ENCODE measurements at places on chromosomes 13 and 19. TPM values are rescaled to one million over a fixed set of nuclear protein-coding genes. Genes with fewer than 3 reads are reported as not detected.
A peak's percentile ranks its signal among the peaks of the same experiment; 100 is the strongest.

The ZMYM5 gene
- total RNA-seq = 11.0 TPM

- no peaks in the 10 kb centered on the region for H3K4me1 ChIP-seq
- no peak overlapping the region for H3K27ac ChIP-seq
- no peaks in the 10 kb centered on the region for H3K27me3 ChIP-seq
- no peak overlapping the region for H3K4me3 ChIP-seq
- H3K36me3 ChIP-seq = peaks cover 53% of the 10 kb centered on the region
- no peak for DNase-seq
These were observed 55.8 kb downstream of the ZNF254 start for GRCh38 chr19:24142771-24143170.

GRCh38 chr19:50803633-50804419 is 13.6 kb downstream of the ACP4 start:
- H3K4me3 ChIP-seq = peak overlapping the region; percentile 92
- H3K4me1 ChIP-seq = peaks cover 36% of the 10 kb centered on the region
- H3K27ac ChIP-seq = peak overlapping the region; percentile 98
- peak; percentile 52 for DNase-seq

GRCh38 chr19:55459551-55459949 is 1.9 kb downstream of the ISOC2 start:
- DNase-seq = no peak
- peaks cover 18% of the 10 kb centered on the region for H3K4me1 ChIP-seq
- no peaks in the 10 kb centered on the region for H3K27me3 ChIP-seq
- H3K27ac ChIP-seq = no peak overlapping the region

- H3K4me3 ChIP-seq = no peak overlapping the region
- DNase-seq = no peak
These were observed 7.8 kb downstream of the CYP4F11 start for GRCh38 chr19:15926484-15926883.

- H3K4me1 ChIP-seq = no peaks in the 10 kb centered on the region
- no peak for DNase-seq
- H3K27me3 ChIP-seq = peaks cover 16% of the 10 kb centered on the region
These were observed 22.5 kb downstream of the TMEM255B start for GRCh38 chr13:113781571-113781970.

The ZNF578 gene
- 0.93 TPM for total RNA-seq

- peaks cover 13% of the 10 kb centered on the region for H3K36me3 ChIP-seq
- H3K27ac ChIP-seq = no peak overlapping the region
- no peak for DNase-seq
- H3K27me3 ChIP-seq = no peaks in the 10 kb centered on the region
- H3K4me3 ChIP-seq = no peak overlapping the region
- H3K4me1 ChIP-seq = peaks cover 45% of the 10 kb centered on the region
These were observed 94.5 kb downstream of the ARHGEF7 start for GRCh38 chr13:111209613-111210012.

- H3K27ac ChIP-seq = no peak overlapping the region
- H3K4me3 ChIP-seq = no peak overlapping the region
- H3K4me1 ChIP-seq = peaks cover 22% of the 10 kb centered on the region
- no peak for DNase-seq
- H3K36me3 ChIP-seq = no peaks in the 10 kb centered on the region
These were observed 8.4 kb downstream of the SHANK1 start for GRCh38 chr19:50711196-50711595.

DNA sequence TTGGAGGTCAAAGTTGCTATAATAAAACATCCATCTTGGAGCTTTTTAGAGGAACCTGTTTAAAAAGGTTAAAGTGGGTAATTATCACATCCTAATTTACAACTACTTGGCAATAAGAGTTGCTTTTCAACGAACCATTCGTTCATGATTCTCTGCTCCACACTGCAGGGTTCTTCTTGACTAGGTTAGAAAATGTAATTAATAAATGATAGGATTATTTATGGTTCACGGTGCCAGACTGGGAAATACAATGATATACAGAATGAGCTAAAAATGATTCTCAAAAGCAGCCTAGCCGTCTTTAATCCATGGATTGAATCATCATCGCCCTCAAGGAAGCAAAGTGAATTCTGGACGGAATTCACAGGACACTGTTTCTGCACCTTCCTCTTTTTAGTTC is 291.2 kb downstream of the TEX29 start:
- no peak overlapping the region for H3K27ac ChIP-seq
- no peak for DNase-seq
- no peaks in the 10 kb centered on the region for H3K36me3 ChIP-seq

GRCh38 chr13:46296115-46296822 is 84.5 kb downstream of the LRRC63 start:
- H3K27ac ChIP-seq = peak overlapping the region; percentile 98
- peaks cover 49% of the 10 kb centered on the region for H3K4me1 ChIP-seq
- no peak overlapping the region for H3K4me3 ChIP-seq
- H3K27me3 ChIP-seq = no peaks in the 10 kb centered on the region
- no peak for DNase-seq
- H3K36me3 ChIP-seq = peaks cover 29% of the 10 kb centered on the region

DNA sequence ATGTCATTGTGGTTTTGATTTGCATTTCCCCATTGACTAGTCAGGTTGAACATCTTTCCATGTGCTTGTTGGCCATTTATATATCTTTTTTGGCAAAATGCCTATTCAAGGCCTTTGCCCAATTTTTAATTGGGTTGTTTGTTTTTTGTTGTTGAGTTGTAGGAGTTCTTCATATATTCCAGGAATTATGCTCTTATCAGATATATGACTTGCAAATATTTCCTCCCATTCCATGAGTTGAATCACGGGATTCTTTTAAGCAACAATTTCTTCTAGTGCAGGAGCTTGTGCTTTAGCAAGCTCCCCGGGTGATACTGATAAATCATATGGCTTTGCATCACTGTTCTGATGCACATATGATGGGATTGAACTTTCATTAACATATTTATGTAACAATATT is 47.0 kb upstream of the FLT1 start:
- no peaks in the 10 kb centered on the region for H3K36me3 ChIP-seq
- peaks cover 16% of the 10 kb centered on the region for H3K27me3 ChIP-seq
- DNase-seq = no peak
- no peak overlapping the region for H3K27ac ChIP-seq

Data from activated naive CD8-positive, alpha-beta T cell treated with anti-CD3 and anti-CD28 coated beads for 36 hours (primary cell).